Sciatic nerve (tissue), 2 donors: ENCODE measurements at places on chromosomes 1 and 21.

GRCh38 chr1:97691325-97691724 lies 229.5 kb downstream of the DPYD start:
- DNase-seq: no peak

GRCh38 chr21:33011462-33011861 lies 14.3 kb upstream of the OLIG2 start:
- no peak for DNase-seq

DNA sequence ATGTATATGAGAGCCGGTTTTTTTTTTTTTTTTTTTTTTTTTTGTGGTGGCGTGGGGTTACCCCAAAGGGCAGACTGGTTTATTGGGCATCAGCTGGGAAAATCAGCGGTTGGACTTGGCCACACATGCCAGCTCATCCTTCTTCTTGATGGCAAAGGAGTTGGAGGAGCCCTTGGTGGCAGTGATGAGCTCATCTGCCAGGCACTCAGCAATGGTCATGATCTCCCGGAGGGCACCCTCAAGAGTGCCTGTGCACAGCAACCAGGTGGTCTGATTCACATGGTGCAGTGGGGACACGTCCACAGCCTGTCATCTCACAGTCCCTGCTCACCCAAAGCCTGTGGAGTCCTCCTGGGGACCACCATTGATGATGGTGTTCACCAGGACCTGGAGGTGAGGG lies 62.0 kb downstream of the MRPS6 start:
- DNase-seq: no peak

- no peak for DNase-seq
These were observed 52.5 kb upstream of the CD55 start for GRCh38 chr1:207268753-207269511.

DNA sequence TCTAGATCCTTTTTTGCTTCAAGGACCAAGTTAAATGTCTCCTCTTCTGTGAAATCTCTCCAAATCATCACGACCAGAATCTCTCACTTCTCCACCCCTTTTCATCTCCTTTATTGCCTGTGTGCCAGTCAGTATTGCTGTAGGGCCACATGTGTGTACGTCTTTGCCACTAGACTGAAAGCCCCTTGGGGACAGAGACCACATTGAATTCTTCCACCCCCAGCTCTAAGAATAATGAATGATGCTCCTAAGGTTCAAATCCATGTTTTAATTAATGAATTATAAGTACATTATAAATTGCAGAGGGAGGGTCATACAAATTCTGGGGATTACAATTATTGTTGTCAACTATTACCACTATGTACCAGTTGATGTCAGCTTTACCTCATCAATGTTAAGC lies 343.8 kb downstream of the USP25 start:
- DNase-seq: no peak

GRCh38 chr1:67382292-67382691 lies 47.9 kb downstream of the SERBP1 start:
- DNase-seq: no peak
